ENCODE measurements at places on chromosomes 13 and 19.

GRCh38 chr19:28730791-28731512 lies 482.0 kb downstream of the UQCRFS1 start:
- DNase-seq: no peak

DNA sequence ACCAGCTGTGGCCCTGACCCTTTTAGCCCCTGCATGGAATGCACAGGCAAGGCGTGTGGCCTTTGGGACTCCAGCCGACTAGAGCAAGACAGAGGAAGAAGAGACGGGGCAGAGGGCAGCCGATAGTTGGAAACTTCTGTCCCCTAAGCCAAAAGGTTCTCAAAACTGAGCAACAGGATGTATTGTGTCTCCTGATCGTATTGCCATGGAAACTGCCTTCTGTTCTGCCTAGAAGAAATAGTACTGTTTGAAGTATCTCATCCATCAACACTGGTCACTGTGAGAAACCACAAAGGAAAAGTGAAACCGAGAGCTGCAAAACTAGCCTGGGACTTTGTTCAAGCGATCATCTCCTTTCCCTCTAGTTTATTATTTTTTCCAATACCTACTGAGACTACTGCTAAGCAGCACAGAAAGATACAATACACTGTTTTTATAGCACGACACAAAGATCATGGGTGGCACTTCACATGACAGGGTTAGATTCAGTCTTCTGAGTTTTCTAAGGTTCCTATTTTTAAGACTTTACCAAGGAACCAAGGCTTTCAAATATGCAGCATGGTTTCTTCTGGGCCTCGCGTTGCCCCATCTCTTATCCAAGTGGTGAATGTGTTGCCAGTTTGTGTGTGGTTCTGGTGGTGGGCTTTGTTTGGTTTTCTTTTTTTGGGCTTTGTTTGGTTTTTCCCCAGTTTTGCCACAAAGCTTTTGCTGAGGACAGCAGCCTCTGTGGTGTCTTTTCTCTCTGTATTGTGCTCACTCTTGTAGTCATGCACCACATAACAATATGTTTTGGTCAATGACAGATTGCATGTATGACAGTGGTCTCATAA lies 49.3 kb upstream of the GPR183 start:
- DNase-seq: peak; percentile 87

DNA sequence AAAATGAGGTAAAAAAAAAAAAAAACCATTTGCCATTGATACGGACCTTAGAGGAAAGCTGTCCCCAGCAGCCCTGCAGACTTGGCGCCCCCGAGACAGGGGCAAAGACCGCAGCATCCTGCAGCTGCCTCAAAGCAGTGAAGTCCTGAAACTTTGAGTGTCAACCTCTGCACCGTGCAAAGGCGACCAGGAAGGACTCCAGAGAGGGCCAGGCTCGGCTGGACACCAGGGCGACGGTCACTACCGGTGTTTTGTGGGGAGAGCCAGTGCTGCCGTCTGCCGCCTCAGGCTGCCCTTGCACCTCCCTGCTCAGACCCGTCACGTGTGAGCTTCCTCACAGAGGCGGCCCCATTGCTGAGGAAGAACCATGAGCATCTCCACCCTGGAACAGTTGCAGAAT lies 146.7 kb upstream of the SPACA7 start:
- DNase-seq: no peak

DNA sequence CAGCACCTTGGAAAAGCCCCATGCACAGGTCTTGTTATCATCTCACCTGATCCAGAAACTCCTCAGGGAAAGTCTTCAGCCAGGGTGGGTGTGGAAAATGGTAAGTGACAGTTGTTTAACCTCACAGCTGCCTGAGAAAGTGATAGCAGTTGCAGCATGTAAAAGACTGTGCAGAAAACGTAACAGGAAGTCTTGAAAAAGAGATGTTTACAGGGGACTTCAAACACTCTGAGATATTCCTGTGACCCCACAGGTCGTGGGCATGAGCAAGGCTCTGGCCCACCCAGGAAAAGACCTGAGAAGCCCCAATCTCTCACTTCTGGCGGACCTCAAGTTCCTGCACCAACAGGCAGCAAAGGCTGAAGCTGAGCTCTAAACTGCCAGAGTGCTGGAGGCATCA lies 826.9 kb downstream of the UQCRFS1 start:
- DNase-seq: no peak

- DNase-seq: no peak
These were observed 8.2 kb downstream of the YIPF2 start for GRCh38 chr19:10920288-10920655.

DNA sequence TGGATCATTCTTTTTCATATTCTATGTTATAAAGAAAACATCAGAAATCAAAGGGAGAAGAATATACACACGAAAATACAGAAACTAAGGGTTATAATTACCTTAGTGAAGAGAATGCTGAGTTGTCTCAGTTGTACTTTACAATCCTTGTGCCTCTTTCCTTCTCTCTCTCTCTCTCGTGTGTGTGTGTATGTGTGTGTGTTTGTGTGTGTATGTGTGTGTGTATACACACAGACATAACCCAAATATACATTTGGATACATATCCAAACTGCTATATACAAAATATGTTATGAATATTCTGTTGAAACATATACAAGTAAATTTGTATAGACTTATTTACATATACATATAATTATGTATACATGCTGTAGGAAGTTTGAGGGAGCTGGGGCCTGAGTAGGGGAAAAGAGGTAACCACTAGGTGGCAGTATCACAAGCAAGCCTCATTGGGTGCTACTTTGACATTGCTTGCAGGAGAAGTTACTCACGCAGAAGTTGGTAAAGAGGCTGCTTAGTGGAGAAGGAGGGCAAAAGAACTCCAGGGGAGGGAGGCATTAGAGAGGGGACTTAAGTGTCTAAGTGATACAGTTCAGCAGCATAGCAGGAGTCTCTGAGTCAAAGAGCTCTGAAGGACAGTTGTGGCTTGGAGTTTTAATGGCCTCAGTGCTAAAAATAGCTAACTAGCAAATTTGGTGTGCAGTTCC lies 465.1 kb upstream of the PCDH20 start:
- DNase-seq: no peak

GRCh38 chr19:11355160-11356073 lies at the start of gene PLPPR2:
Gene PLPPR2, plus strand, starts transcription at chr19:11355432. Its CDS starts 2,242 bp downstream, at chr19:11357674.
- peak; percentile 75 for DNase-seq

- DNase-seq: no peak
These were observed at the start of gene MARK4 for GRCh38 chr19:45250832-45251451. Gene MARK4, plus strand, starts transcription at chr19:45251271. Its CDS starts 318 bp downstream, at chr19:45251589.

GRCh38 chr13:85675151-85675907 lies 123.9 kb downstream of the SLITRK6 start:
- DNase-seq: no peak

DNA sequence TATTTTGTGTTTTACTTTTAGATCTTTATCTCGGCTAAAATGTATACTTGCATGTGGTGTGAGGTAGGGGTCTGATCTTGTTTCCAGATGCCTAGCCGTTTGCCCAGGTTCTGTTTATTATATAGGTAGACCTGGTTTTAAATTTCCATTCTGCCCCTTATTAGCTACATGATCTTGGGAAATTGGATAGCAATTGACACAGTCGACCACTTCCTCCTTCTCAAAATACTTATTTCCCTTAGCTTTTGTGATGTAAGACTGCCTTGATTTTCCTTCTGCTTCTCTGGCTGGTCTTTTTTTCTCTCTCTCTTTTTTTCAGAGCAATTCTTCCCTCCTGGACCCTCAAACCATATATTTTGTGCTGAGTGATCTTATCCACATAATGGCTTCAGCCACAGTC lies 3.0 kb upstream of the PGLYRP1 start:
- no peak for DNase-seq

GRCh38 chr19:14414926-14415690 lies 4.0 kb downstream of the DDX39A start:
- no peak for DNase-seq

- DNase-seq: no peak
These were observed 173.5 kb upstream of the LSM14A start for GRCh38 chr19:33998739-33999345.

GRCh38 chr19:38470788-38471480 lies 37.4 kb downstream of the RYR1 start:
- no peak for DNase-seq

DNA sequence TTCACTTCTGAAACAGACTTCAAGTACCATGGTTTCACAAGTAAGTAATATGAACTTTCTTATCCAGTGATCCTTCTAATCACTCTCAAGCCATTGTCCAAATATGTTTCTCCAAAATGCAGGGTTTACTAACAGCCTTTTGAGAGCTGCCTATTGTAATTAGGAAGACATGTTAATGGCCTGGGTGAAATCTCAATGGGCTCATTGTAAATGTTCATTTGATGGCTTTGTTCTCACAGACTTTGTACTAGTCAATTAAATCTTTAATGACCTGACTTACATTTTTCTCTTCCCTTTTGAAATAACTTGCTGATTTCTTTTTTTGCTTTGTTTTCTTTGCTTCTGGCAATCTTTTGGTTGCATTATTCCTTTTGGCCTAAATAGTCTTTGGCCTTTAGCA lies 444.8 kb downstream of the LIG4 start:
- no peak for DNase-seq

DNA sequence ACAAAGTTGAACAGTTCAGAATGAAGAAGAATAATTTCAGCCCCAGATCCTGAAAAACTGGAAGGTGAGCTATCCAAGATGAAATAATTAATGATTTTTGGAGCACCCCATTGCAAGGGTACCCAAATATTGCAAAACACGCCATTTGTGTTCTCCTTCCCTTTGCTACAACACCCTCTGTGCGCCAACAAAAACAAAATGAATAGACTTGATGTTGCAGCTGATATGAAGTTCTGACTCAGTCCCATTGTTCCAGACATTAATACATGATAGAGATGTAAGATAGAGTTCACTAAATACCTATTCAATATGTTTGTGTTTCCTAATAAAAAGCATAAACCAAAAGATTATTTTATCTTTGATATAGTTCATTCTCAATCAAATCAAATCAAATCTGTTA lies 287.5 kb upstream of the SOX21 start:
- DNase-seq: peak; percentile 19

- no peak for DNase-seq
These were observed 346.6 kb downstream of the COG6 start for GRCh38 chr13:40002016-40002415.

DNA sequence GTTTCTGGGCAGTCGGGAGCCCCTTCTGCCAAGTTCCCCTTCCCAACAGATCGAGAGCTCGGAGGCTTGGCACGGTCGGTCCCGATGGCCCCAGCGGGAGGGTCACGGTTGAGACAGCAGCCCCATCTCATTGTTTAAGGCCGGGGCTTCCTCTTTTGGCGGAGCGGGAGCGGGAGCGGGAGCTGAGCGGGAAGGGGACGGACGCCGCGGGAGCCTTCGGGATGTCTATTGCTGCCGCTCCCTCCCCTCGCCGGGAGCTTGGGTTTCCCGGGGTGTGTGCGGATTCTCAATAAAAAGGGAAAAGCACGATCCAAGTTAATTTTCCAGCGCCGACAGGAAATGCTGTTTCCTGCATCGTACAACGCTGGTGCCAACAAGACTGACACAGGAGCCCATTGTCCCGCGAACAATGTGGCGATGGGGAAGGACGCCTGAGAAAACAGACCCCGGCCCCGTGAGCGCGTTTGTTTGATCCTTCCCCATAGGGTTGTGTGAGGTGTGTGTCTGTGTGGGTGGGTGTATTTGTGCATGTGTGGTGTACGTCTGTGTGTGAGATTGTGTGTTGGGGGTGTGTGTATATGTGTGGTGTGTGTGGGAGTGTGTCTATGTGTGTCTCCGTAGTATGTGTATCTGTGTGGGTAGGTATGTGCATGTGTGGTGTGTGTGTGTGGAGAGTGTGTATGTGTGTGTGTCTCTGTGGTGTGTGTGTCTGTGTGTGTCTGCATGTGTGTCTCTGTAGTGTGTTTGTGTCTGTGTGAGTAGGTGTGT lies 36.3 kb upstream of the FLT1 start:
- peak; percentile 35 for DNase-seq

DNA sequence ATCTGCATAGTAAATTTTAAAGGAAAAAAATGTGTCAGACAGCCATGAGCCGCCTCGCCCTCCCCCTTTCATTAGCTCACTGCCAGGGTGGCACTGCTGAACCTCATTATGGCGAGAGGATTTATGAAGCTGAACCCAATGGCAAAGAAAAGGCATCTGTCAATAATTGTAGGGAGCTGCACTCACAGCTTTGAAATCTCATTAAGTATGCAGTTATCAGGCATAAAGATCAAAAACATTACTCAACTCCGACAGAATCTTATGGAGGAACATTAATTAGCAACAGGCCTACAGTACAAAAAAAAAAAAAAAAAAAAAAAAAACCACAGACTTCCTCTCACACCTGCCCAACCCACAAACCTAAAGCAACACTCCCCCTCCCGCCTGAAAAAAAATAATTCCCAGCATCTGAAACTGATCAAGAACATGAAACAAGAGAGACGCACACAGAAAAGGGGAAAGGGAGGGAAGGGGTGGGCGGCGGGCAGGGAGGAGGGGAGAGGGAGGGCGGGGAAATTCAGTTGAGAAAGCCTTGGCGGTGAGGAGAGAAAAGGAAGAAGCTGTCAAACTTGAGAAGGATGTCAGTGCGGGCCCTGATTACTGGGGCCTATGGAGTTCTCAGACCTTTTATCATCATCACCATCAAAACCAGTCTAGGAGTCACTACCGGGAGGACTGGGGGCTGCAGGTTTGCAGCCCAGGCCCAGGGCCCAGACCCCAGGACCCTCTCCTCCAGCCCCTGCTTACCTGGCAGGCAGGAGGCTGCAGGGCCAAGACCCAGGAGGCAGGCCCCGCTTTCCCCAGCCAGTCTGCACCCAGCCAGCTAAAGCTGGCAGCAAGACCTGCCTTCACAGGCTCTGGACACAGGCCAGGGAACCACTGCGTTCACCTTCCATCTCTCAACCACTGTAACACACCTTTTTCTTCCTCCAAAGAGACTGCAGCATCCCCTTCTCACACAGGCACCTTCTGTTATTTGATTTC lies 8.9 kb downstream of the TSHZ3 start:
- DNase-seq: no peak
